ACHN (cell line): ENCODE measurements at places on chromosomes 5 and 9.

- DNase-seq: no peak
Measured at GRCh38 chr9:81461196-81461595, 228.2 kb downstream of the TLE1 start.

- no peak for DNase-seq
Measured at GRCh38 chr9:2242831-2243330, 227.7 kb downstream of the SMARCA2 start.

DNA sequence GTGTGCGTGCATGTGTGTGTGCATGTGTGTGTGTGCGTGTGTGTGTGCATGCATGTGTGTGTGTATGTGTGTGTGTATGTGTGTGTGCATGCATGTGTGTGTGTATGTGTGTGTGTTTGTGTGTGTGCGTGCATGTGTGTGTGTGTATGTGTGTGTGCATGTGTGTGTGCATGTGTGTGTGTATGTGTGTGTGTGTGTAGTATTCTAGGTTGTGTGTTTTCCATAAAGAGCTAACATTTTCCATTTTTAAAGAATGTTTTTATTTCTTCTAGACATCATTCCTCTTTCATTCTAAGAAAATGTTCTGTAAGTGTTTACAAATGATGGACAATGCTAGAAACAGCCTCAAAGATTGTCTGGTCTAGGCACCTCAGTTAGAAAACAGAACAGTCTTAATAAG is 15.6 kb downstream of the ENTREP1 start:
- DNase-seq: no peak

DNA sequence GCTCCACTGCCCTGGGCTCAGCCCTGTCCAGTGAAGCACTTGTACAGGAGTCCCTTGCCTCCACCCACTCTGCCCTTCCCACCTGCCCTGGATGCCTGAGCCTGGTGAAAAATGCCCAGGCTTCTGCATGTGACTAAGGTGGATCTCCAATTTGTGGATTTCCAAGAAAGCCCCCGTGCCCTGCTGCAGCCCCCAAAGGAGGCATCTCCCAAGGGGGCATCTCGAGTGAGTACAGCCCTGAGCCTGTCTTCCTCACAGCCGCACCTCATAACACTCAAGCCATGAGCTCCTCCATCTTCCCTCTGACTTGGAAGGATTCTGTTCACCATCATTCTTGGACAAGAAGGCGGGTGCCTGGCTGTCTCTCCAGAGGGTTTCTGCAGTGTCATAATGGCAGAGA is 158.0 kb upstream of the PPP1R26 start:
- no peak for DNase-seq

- DNase-seq: no peak
Measured at GRCh38 chr9:131140550-131140949, 15.2 kb downstream of the NUP214 start.

GRCh38 chr9:27482709-27483108 is 41.4 kb upstream of the IFNK start:
- DNase-seq: no peak

DNA sequence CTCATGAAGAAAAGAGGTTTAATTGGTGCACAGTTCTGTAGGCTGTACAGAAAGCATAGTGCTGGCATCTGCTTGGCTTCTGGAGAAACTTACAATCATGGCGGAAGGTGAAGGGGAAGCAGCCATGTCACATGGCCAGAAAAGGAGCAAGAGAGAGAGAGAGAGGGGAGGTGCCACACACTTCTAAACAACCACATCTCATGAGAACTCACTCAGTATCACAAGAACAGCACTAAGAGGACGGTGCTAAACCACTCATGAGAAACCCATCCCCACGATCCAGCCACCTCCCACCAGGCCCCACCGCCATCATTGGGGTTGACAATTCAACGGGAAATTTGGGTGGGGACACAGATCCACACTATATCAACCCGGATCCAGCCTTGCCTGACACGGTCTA is 28.8 kb upstream of the IER5L start:
- DNase-seq: no peak

GRCh38 chr9:14180093-14180959 is 133.6 kb downstream of the NFIB start:
- no peak for DNase-seq

GRCh38 chr5:12615141-12615820 is 711.0 kb upstream of the CTNND2 start:
- no peak for DNase-seq

DNA sequence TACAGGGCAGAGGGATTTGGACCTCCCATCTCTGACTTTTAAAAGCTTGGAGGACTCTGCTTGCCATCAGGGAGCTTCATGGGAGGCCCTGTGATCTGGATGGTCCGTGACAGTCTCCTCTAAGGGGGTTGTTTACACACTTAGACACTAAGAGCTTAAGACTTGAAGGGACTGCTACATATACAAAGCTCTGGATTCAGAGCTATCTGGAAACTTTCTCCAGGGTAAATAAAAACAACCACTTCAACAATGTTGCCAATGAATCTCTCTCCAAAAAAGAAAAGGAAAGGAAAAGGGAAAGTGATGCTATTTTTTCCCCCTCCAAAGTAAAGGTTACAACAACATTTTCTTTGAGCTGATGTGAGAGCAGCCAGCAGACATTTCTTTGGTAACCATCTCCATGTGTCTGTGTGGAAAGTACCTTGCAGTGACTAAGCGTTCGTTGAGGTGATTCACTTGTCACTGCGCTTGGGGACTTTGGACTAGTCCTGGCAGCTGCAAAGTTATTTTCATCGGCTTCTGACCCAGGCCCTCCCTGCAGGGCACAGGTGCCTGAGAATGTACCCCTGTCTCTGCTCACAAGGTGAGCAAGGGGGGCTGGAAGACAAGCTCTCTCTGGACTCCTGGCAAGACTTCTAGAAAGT is 262.1 kb upstream of the KLF4 start:
- peak; percentile 64 for DNase-seq
